Activated naive CD4-positive, alpha-beta T cell (primary cell): ENCODE measurements at places on chromosomes 2 and 18.

DNA sequence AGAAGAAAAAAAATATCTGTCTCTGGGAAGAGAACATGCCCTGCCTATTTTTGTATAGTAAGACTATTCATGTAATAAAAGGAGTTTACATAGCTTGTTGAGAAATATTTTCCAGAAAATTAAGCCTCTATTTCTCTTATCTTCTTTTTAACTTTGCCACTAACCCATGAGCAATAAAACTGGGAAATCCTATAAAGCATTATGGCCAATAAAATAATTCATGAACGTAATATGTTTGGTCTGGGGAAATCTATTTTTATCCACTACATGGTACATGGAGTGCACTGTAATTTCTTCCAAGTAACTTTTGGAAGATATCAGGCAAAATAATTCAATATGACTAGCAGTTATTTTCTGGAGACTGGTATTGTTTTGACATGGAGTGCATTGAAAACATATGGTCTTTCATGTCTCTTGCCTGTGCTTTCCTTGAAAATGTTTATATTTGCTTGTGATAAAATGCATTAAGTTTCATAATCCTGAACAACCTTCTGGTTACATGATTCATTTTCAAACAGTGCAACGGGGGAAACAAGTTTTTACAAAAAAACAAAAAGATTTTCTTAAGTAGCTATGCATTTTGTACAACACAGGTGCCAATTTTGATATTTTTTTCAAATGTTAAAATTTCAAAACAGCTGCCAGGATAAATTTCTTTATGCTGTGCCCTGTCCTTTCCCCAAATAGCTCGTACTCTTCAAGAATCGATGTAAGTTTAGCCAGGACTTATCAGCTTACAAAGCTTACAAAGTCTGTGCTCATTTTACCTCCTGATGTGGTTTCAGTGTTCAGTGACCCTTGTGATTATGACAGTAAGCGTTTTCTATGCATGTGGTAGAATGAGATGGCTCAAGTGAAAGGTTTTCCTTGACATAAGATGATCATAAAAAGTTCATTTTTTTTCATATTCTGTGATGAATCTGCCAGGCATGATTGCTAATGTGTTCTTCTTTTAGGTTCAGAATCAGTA lies 194.5 kb downstream of the UBE2E3 start:
- no peak for DNase-seq

DNA sequence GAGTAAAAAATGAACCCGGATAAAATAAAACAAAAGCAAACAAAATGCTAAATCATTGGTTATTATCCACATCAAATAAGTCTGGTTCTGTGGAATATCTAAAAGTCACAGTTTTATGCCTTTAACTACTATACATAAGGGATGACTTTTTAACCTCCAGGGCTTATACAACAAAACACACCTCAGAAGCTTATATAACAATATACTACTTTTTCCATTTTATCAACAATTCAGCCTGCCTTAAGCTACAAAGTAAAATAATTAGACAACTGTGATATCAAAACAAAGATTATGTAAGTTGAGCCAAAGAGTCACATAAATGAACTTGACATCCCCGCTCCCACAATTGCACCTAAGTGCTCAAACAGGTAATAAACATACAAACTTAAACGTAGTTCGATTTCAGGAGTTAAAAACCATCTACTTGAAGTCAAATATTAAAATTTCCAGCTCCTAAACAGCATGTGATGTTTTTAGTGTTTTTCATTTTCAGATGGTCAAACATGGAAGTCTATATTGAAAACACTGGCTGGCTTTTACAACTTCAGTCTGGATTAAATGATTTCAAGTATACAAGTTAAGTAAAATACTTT lies 54.7 kb downstream of the ATIC start:
- DNase-seq: no peak

- no peak for DNase-seq
Observed at GRCh38 chr2:96799623-96799935, 16.5 kb upstream of the CNNM3 start.

GRCh38 chr2:192119536-192119935 lies 75.2 kb downstream of the TMEFF2 start:
- DNase-seq: no peak

- no peak for DNase-seq
Observed at GRCh38 chr18:56189615-56190014, 448.8 kb downstream of the TXNL1 start.

DNA sequence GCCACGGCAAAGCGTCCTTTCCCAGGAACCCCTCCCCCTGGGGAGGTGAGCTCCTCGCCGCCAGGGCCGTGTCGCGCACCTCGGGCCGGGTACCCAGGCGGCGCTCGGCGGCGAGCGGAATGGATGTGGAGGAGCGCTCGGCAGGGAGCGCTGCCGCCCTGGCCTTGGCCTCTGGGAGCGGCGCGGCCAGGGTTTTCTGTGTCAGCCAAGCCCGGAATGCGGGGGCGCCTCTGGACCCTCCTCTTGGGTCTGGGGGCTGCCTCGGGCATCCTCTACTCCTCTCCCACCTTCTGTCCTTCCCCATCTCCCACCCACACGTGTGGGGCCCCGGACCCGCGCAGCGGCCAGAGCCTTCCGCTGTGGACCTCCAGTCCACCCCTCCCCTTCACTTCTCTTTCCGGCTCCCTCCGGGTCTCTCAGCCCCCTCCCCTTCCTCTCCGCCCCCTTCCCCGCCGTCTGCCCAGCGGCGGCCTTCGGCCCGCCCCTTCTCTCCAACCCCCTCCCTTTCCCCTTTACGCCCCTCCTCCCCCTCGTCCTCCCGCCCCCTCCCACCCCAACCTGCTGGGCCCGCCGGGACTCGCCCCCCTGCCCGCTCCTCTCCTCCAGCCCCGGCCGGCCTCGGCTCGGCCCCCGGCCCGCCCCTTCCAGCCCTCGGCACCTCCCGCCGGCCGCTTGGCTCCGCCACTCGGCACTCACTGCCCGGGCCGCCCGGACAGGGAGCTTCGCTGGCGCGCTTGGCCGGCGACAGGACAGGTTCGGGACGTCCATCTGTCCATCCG lies at the start of gene MERTK:
MERTK (plus strand) TSS at position 684 of the 779 bp plus-strand sequence. CDS start 129 bp downstream, outside the sequence.
- no peak for DNase-seq
